Hematopoietic multipotent progenitor cell treated with erythropoietin and hydrocortisone succinate and interleukin-3 and kit ligand, for 4 days (in vitro differentiated cells): ENCODE measurements at places on chromosomes 13 and 19.

DNA sequence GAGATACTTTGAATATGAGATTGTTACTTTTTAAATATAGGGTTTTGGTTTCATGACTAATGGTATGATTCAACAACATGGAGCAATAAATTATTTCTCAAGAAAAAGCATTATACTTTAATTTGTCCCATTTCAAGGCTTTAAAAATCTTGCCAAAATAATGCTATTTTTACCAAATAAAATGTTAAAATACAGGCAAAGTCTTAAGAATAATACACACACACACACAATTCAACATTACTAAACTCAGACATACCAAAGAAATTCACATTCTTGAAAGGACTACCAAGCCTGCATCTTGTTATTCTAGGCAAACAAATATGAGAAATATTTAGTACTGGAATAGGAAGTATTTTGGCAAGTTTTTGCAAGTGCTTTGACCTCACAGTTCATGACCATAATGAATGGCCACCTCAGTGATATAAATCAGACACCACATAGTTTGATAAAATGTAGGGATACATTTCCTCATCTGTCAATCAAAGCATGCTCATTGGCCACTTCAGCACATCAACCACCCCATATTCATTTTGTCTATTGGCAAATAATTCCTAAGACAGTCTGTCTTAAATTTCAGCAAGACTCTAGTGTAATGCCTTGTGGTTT lies 107.2 kb downstream of the NALCN start:
- DNase-seq, result no peak

DNA sequence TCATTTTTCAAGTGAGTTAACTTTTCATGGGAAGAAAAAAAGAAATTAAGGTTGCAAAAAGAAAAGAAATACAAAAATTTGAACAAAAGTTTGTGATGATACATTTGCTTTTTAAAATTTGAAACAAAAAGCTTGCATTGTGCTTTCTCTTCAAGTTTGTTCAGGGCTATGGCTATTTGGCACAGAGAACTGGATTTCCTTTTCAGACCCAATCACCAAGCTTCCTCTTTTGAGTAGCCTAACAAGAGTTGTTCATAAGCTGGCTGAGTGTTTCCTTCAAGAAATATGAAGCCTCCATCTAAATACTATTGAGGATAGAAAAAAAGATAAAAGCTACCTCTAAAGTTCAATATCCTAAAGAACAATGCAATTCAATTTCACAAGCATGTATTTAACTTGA lies 787.8 kb downstream of the LIG4 start:
- DNase-seq, result peak; percentile 11

DNA sequence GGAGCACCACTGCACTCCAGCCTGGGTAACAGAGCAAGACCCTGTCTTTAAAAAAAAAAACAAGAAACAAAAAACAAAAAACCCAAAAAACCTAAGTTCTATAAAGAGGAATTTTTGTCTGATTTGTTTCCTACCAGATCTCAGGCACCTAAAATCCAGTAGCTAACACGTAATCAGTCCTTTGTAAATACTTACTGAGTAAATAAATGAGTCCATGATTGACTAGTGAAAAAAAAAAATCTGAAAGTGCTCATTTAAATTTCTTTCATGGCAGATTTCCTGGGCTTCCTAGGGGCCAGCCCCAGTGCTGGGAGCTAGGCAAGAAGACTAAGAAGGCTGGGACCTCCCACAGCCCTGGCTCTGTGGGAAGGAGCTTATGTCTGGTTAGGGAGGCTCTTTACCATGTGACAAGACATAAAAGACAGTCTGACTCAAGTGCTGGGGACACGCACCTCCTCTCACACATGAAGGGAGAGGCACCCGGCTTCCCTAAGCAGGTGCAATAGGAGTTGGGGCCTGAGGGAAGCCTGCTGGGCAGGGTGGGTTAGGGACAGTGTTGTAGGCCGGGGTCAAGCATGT lies 22.5 kb downstream of the LIG1 start:
- DNase-seq, result no peak

- no peak for DNase-seq
Measured at GRCh38 chr13:37561031-37561430, 37.5 kb downstream of the POSTN start.

GRCh38 chr13:100520936-100521850 lies 67.4 kb downstream of the GGACT start:
- DNase-seq, result no peak

- DNase-seq, result peak; percentile 66
Measured at GRCh38 chr13:40221460-40222201, 444.8 kb downstream of the FOXO1 start.
